ENCODE measurements at places on chromosomes 1 and 21.

DNA sequence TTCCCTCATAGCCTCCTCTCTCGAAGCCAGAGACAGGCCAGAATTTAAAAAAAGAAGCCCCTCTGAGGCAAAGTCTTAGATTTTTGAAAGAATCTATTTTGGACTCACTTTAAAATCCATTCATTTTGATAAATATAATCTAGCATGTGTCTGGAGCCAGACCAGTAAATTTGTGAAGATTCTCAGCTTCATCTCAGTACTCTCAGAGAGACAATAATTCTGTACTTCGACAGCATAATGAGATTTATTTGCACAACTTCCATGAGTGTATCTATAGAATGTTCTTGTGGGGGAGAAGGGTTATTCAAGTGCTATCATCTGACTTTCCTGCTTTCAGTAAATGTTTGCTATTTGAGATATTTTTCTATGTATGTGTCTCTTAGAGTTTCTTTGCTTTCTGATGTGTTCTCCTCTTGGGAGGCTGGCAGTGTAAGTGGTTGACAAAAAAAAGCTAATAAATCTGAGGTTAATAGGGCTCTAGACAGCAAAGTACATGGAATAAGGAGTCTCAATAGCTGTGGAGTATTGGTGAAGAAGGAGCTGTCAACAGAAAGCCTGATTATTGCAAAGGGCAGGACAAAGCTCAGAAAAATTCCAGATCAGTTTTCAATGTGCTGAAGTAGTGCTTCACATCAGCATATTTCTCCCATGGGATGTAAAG is 223.0 kb downstream of the PTBP2 start:
- DNase-seq = no peak

- no peak for DNase-seq
These were observed 13.8 kb downstream of the HTR6 start for GRCh38 chr1:19678493-19678892.

- DNase-seq = no peak
These were observed 146.1 kb upstream of the FGGY start for GRCh38 chr1:59150577-59151386.

- DNase-seq = no peak
These were observed 37.9 kb downstream of the CRB1 start for GRCh38 chr1:197305925-197306324.

DNA sequence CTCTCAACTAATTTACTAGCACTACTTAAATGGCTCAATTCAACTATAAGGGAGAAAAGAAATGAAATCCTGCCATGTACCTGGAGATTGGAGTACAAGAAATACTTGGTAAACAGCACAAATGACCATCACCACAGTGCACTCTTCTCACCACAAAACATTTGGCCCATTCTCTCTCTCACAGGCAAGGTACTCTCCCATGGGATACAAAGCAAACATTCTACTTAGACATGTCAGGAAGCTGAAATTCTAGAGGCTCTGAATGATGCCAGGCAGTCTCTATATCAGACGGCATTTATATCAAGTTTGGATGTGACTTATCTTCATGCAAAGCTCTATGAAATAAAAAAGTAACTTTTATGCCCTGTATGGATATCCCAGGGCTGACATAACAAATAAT is 72.5 kb downstream of the DPT start:
- DNase-seq = no peak

GRCh38 chr1:207828485-207829158 is 76.8 kb downstream of the CD46 start:
- no peak for DNase-seq

DNA sequence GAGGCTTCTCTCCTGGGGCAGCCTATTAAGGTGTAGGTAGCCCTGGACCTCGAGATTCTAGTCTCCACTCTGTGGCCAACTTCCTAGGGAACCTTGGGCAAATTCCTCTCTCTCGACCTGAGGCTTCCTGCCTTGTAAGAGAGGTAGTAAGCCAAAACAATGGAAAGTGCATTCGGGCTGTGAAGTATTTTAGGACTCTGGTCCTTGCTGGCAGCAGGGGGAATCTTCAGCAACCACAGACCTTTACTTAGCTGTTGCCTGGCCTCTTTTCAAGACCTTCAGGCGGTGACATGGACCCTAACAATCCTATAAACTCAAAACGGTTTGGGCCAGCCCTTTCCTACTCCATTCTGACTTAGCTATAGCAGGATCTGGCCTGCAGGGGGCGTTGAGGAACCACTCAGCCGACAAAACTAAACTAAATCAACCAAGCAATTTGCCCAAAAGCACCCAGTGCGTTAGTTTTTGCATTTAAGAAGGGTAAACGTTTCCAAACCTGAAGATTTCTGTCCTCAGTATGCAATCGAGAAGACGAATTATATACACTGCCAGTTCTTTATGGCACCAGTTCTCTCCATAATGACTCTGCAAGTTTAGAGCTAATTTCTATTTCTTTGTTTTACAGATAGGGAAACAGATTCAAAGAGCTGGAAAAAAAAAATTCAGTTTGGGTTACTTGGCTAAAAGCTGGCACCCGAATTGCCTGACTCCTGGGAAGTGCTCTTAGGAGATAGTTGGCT is 10.9 kb upstream of the SESN2 start:
- DNase-seq = peak; percentile 73

GRCh38 chr1:51569284-51570062 is 47.4 kb upstream of the OSBPL9 start:
- DNase-seq = no peak

GRCh38 chr1:202129453-202130296 is 7.0 kb downstream of the GPR37L1 start:
- DNase-seq = no peak

DNA sequence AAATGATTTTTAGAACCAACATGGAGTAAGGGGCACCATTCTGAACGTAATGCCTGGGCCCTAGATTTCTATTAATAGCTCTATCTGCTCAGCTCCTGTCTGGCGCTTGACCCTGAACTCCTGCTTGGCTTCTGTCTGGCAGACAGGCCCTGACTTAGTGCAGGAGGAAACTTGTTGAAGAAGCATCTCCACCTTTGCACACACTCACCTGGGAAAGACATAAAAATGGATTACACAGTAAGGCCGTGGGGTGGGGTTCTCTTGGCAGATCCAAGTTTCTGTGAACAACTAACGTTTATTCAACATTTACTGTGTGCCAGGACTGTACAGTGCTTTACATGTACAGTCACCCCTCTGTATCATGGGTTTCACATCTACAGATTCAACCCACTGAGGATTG is 62.1 kb upstream of the CNIH3 start:
- DNase-seq = no peak

- DNase-seq = no peak
These were observed 721 bp upstream of the LCE1B start for GRCh38 chr1:152811050-152811449.

GRCh38 chr1:243974451-243975292 is 76.4 kb upstream of the ZBTB18 start:
- no peak for DNase-seq

- no peak for DNase-seq
These were observed 172.9 kb downstream of the SDCCAG8 start for GRCh38 chr1:243428617-243429342.

DNA sequence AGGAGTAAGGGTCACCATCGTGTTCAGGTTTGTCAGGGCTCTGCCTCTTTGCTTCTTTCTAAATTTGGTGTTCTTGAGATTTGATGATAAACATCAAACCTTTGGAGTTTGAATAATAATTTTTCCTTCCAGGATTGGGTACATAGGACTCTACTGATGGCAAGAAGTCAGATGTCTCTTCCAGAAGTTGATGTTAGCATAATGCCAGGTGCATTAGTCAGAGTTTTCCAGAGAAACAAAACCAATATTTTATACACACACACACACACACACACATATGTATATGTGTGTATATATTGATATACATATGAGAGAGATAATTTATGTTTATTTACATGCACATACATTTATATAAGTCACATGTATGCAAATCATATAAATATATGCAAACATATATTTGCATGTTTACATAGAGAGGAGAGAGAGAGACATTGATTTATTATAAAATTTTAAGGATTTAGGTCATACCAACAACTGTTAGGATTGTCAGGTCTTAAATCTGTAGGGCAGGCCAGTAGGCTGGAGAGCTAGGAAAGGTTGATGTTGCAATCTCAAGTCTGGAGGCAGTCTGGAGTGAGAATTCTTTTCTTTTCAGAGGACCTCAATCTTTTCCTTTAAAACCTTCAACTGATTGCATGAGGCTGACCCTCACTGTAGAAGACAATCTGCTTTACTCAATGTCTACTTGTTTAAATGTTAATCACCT is 199.2 kb downstream of the HLX start:
- DNase-seq = no peak

DNA sequence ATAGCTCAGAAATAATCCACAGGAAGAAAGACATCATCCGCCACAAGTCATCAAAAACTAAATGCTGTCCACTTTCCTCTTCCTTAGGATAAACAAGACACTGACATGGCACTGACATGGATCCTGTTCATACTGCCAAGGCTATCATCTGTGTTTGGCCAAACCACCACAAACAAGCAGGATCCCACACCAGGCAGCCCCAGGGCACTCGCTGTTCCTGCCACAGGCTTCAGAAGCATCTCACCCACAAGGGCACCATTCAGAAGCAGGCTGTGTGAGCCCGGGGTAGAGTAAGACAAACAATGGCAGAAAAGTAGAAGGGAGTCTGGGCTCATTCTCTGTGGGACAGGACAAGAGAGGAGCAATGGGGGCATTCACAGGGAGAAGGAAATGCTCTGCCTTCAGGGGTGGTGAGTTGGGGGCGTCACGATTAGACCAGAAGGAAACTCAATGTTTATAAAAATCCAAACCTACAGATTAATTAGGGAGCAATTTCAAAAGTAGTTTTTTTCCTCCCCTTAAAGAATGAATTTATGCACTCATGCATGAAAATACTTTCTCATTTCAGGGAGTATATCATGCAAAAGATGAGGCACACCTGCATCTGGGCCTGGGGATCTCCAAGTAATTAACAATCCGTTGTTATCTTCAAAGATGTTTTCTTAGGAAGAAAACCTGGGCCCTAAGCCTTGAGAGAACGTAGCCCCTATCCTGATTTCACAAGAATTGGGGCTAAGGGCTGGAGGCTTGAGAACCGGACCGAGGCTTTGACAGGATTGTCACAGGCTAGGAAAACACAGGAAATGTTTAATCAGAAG is 43.3 kb upstream of the ATP1A1 start:
- no peak for DNase-seq

DNA sequence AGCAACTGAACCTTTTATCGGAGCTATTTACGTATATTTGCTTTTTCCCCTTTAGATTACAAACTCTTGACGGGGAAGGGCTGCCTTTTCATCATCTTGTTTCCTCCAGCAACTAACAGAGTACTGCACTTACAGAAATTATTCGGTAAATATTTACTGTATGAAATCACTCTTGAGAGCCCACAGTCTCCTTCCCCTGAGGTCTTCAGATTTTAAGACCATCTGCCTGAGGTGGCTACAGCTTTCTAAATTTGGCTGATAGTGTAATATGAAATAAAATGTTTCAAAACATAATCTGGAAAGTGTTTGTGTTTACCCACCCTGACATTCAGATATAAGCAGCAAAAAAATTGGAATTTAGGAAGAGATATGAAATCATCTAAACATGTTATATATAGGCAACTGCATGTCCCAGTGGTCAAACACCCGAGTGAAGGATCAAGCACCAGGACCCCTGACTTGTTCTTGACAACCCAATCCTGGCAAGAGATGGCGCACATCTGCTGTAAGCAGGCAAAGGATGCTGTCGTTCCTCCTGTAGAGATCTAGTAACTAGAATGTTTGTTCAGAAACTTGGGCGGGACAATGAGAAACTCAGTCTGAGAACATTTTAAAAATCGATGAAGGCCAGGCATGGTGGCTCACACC is 60.9 kb downstream of the SIPA1L2 start:
- no peak for DNase-seq

DNA sequence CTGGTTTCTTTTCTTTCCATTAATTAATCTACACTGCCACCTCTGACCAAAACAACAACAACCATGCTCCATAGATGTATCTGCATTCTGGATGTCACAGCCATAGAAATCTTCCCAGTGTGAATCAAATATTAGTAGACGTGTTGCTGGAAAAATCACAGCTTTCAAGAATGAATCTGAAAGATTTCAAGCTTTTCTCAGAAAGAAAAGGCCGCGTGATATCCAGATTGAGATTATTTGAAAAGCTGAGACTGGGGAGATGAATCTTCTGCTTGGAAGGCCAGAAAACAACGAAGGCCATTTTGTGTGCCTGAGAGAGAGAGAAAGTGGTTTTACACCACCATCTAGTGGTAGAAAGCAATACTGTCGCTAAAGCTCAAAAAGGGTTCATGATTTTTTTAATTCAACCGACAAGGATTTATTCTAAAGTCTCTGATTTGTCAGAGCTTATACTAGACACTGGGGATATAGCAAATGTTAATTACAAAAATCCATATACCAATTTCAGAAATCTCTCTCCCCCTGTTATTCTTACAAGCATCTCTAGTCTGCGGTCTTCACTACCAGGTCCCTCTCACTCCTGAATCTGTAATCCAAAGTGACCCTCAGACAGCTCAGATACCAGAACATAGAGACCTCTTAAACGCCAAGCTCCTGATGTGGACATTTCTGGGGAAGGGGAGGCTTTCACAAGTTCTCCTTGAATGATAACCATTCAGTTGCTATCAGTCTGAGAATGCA is 87.5 kb upstream of the SGIP1 start:
- DNase-seq = no peak

DNA sequence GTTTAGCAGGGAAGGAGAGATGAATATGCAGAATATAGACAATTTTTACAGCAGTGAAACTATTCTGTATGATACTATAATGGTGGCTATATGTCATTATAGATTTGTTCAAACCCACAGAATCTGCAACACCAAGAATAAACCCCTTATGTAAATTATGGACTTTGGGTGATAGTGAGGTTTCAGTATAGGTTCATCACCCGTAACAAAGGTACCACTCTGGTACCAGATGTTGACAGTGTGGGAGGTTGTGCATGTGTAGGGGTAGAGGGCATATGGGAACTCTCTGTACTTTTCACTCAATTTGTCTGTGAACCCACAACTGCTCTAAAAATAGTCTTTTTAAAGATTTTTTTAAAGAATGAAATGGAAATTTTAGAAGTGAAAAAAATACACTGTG is 29.9 kb upstream of the PRDX6 start:
- DNase-seq = no peak

GRCh38 chr1:21201650-21202049 is 25.0 kb upstream of the EIF4G3 start:
- DNase-seq = no peak

GRCh38 chr1:246454655-246455054 is 52.4 kb downstream of the SMYD3 start:
- no peak for DNase-seq

Measured in stimulated activated CD4-positive, alpha-beta T cell treated with anti-CD3 and anti-CD28 coated beads, Interleukin-1b, Interleukin-23, amount 100 ng/mL, for 24 hours (primary cell).